Activated CD4-positive, alpha-beta T cell treated with anti-CD3 and anti-CD28 coated beads for 48 hours (primary cell): ENCODE measurements at places on chromosomes 7 and 10.

- DNase-seq, result no peak
These were observed 17.9 kb downstream of the COPG2 start for GRCh38 chr7:130650611-130651120.

- DNase-seq, result no peak
These were observed 11.3 kb downstream of the XRCC2 start for GRCh38 chr7:152664636-152665035.

- DNase-seq, result no peak
These were observed 416.6 kb downstream of the RPS24 start for GRCh38 chr10:78450239-78450638.

- DNase-seq, result no peak
These were observed 6.0 kb upstream of the LMBR1 start for GRCh38 chr7:156898938-156899337.

DNA sequence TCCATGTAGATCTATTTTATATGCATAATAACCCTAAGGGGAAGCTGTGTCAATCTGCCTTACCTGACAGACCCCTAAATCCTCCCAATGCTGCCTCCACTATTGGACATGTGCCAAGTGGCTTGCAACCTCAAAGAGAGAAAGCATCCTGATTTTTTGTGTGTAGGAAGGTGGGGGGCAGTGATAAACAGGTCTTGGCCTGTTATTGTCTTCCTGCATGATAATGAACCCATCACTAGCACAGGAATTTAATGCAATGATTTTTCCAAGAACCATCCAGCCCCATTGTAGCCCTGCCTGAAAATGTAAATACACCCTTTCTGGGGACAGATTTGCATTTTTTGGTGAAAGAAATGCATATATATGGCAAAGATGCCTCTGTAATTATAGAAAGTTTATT is 850.2 kb downstream of the LRMDA start:
- no peak for DNase-seq
